ENCODE measurements at places on chromosomes 3 and 15.

- DNase-seq, result no peak
Observed at GRCh38 chr3:108292450-108292849, 3.9 kb upstream of the HHLA2 start.

DNA sequence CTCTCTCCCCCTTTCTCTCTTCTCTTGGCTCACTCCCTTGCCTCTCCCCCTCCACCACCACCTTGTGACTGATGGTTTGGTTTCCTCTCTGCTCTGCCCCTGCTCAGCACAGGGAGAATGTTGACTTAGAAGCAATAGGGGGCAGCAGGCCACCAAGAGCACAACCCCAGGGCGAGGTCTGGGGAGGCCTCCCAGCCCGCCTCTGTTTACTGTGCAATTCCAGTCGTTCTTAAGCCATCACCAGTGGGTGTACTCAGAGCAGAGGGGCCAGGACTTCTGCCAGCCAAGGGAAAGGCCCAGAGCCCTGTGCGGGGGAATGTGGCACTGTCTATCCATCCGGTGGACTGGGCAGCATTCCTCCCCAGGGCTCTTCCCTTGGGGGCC is 5.7 kb upstream of the APEH start:
- DNase-seq, result no peak

DNA sequence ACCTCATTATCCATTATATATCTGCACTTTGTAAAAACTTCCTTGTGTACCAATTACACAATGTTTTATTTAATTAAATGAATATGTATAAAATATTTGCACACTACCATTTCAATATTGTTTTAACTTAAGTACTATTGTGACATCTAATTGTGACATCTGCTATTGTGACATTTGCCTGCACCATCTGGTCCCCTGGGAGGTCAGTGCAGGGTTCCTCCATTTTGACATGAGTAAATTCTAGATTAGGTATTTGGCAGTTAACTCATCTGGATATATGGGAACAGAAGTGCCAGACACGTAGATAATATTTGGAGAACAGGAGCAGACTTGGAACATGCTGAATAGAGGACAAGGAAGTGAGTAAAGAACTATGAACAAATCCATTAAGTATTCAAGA is 332.1 kb downstream of the VGLL3 start:
- no peak for DNase-seq

- no peak for DNase-seq
Observed at GRCh38 chr15:20643829-20644425, 102.3 kb upstream of the GOLGA6L6 start.

- DNase-seq, result no peak
Observed at GRCh38 chr15:64861960-64862359, 20.2 kb downstream of the PLEKHO2 start.

GRCh38 chr15:28023422-28023821 is 75.7 kb downstream of the OCA2 start:
- no peak for DNase-seq

DNA sequence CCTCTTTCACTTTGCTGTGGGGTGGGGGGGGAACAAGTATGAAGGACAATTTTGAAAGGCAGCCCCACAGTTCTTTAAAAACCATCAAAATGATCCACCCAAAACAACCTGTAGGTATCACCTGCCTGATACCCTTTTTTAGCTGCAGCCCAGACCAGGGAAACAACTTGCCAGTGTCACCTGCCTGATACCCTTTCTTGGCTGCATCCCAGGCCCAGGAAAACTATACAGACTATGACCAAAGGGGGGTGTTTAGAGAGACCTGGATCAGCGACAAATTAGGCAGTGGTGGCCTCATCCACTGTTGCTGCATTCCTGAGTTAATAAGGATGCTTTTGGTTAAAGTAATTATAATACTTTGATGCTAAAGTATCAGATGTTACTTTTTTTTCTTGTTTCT is 122.0 kb downstream of the VPS13C start:
- no peak for DNase-seq

- DNase-seq, result no peak
Observed at GRCh38 chr15:91113030-91113429, 13.0 kb downstream of the SV2B start.

DNA sequence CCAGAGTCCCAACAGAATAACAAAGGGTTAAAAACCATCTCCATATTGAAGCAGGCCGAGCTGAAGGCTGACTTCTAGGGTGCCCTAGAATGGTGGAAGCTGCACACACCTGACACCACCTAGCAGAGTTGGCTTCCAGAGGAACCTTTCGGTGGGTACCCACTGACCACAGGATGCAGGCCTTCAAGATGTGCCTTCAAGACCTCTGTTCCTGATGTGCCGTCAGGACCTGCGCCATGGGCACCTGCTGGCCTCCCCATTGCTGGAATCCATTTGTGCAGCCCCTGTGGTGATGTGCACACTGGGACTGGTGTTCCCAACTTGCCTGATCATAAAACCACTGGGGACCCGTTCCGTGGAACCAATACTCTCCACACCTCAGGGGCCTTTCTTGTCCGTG is 35.7 kb upstream of the RPL32 start:
- no peak for DNase-seq

- DNase-seq, result no peak
Observed at GRCh38 chr3:60423556-60423955, 827.7 kb downstream of the FHIT start.

DNA sequence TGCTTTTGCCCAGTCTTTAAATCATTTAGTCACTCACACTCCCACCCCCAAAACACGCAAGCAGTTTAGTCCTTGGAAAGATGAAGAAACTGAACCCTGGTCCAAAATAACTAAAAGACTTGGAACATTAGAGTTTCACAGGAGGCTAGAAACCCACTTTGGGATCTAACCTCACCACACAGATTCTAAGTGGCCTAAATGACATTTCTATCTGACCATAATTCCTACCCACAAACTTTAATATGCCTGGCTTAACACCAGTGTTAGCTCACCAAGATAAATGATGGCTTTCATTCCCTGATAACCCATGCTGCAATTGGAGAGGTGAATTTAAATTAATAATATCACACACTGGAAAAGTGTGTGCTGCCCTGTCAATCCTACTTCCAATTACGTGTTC is 295.3 kb upstream of the UBE2E2 start:
- DNase-seq, result no peak

GRCh38 chr15:91867581-91868026 is 14.1 kb downstream of the SLCO3A1 start:
- no peak for DNase-seq

GRCh38 chr3:194326968-194327217 is 24.2 kb downstream of the CPN2 start:
- DNase-seq, result no peak

GRCh38 chr15:100729461-100729860 is 127.1 kb downstream of the ASB7 start:
- no peak for DNase-seq

GRCh38 chr3:155991212-155991611 is 120.8 kb downstream of the GMPS start:
- no peak for DNase-seq

GRCh38 chr3:30770387-30770786 is 124.1 kb downstream of the GADL1 start:
- no peak for DNase-seq

DNA sequence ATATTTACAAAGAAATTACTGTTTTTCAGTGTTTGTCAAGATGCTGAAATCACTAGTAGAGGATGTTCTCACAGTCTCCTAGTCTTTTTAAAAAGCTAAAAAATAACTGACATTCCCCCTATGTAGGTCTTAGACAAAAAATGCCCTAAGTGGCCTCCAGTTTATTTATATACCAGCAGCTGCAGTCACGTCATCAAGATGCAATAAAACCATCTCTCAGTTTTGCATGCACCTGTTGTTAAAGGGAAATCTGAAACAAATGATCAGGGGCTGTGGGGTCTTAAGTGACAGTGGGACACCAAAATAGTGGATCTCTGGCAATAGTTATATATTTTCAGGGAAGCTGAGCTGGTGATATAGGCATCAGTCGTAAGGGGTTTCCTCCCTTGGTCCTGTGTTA is 146.5 kb upstream of the ARPP21 start:
- DNase-seq, result no peak

DNA sequence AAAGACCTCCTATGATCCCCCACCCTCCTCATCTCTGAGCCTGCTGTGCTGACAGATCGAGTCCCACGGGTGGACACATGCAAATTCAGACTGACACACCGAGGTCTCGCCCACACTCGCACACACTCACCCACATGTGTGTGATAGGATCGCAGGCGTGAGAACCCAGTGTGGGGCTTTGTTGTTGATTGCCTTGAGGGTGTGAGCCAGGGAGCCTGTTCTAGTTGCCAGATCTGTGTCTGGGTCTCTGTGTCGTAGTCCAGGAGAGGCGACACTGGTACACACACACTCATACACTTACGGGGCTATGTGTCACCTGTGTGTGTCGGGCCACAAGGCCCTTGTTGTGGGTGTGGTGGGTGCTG is 2.0 kb downstream of the EPHB3 start:
- DNase-seq, result no peak

DNA sequence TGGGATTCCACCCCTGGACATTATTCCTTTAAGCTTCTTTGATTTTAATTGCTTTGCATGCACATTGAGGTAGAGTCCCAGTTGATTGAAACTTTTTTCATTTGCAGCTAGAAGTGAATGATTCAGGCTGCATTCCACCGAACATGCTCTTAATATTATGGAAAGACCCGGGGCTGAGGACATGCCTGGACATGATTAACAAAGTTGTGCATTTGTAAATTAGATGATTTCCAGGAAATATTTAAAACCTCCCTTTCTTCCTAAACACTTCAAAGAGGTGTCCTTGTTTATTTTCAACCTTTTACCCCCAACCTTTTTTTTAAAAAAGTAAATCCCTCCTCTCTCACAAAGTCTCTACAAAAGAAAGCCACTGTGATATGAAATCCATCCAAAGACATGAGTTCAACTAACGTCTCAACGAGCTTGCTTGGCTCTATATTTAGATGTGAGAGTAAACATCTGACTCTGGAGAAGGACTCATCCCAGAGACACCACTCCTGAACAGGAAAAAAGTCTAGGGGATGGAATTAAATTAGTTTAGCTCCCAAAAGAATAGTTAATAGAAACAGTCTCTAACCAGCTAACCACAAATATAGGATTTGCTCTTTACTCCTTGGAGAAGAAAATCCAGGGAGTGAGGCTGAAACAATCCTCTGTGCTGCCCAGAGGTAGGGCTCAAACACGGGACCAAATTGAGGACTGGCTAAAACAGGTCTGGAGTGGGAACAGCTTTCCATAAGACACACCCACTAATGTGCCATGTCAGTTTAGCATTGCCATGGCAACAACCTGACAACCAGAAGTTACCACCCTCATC is 83.1 kb downstream of the XXYLT1 start:
- no peak for DNase-seq

GRCh38 chr3:58518291-58518789 is 18.6 kb downstream of the ACOX2 start:
- no peak for DNase-seq

DNA sequence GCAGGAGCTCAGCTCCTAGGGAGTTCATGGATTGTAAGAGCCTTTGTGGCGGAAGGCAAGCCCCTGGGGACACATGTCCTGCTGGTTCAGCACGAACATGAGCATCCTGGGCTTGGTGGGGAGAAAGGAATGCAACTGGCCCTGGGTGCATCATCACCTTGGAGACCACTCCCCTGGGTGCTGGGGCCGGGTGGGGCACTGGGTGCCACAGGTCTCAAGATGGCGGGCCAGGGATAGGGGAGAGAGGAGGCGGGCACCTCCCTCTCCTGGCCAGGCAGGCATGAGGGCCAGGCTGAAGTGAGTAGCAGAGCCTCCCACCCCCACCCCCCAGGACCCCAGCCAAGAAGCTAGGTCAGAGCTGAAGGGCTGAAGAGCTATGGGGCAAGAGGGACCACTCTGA is 768 bp downstream of the PCBP4 start:
- DNase-seq, result no peak

- no peak for DNase-seq
Observed at GRCh38 chr3:7973006-7973405, 528.6 kb upstream of the LMCD1 start.

- DNase-seq, result no peak
Observed at GRCh38 chr3:14492948-14493881, 46.9 kb downstream of the GRIP2 start.

DNA sequence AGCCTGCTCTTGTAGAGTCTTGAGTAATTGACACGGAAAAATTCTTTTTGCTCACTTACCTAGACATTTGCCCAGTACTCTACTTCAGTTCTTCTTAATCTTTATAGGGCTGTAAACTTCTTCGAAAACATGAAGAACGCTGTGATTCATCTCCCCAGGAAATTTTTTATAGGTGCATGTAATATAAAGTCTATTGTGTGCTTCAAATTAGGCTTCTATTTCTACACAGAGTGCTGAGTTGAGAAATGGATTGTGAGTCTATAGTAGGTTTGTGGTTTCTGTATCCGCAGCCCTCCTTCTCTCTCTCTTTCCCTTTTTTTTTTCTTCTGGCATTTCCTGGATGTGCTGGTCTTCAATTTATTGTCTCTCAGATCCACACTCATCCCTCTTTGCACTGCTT is 183.3 kb upstream of the DCBLD2 start:
- no peak for DNase-seq

GRCh38 chr3:8972639-8973038 is 9.4 kb upstream of the RAD18 start:
- no peak for DNase-seq

- no peak for DNase-seq
Observed at GRCh38 chr3:141941093-141941492, 64.7 kb downstream of the ATP1B3 start.

- no peak for DNase-seq
Observed at GRCh38 chr3:95228416-95228815, 1165.6 kb downstream of the NSUN3 start.
